Endothelial cell of coronary artery (primary cell): ENCODE measurements at places on chromosomes 6 and 20. TPM values are rescaled to one million over a fixed set of nuclear protein-coding genes. Genes with fewer than 3 reads are reported as not detected.

The MAS1L gene
- total RNA-seq = not detected in 2 replicates

The MAFB gene
- 0.28 and 0.63 TPM in 2 replicates for total RNA-seq

The MCHR2 gene
- total RNA-seq = not detected in 2 replicates

The SLC16A10 gene
- total RNA-seq = not detected in 2 replicates

The PACRG gene
- 0.45 TPM in 1 of 2 replicates, not detected in the other for total RNA-seq

The UBE2C gene
- total RNA-seq = 9.7 and 23.3 TPM in 2 replicates

The CALHM4 gene
- 0.18 and 0.19 TPM in 2 replicates for total RNA-seq

The EPHA7 gene
- total RNA-seq = 0.09 and 0.54 TPM in 2 replicates

The TNF gene
- not detected in 2 replicates for total RNA-seq
